NCI-H460 (cell line): ENCODE measurements at places on chromosomes 4 and X.
A peak's percentile ranks its signal among the peaks of the same experiment; 100 is the strongest.

DNA sequence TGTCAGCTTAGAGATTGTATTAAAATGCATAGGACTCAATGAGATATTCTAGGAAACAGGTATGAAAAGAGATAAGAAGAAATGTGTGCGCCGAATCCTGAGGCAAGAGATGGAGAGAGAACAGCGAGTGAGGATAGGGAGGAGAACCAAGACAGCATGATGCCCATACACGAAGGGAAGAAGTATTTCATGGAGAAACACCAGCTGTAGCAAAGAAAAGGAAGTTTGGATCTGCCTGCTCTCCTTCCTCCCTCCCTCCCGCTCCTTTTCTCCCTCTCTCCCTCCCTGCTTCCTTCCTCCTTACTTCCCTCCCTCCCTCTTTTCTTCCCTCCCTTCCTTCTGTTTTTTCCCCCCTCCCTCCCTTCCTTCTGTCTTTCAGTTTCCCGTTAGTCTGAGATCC lies 318.6 kb upstream of the TAPT1 start:
- DNase-seq, result no peak

- no peak for DNase-seq
Measured at GRCh38 chr4:155530857-155531256, 135.8 kb upstream of the GUCY1A1 start.

DNA sequence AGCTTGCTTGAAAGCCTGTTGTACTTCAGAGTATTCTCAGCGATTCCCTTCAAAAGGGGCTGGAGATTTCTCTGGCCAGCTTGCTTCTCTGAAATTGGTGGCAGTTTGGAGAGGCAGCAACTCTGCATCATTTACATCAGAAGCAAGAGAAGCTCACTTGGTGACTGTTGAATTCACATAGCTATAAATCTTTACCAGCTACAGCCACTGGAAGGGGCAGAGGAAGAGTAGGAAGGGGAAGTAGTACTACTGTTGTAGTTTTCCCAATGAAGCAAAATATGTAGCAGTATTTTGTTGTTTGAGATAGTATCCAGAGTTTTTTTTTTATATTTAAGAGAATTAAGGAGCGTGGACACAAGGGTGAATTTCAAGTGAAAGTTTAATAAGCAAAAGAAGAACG lies 2.8 kb downstream of the TENT5D start:
- no peak for DNase-seq

DNA sequence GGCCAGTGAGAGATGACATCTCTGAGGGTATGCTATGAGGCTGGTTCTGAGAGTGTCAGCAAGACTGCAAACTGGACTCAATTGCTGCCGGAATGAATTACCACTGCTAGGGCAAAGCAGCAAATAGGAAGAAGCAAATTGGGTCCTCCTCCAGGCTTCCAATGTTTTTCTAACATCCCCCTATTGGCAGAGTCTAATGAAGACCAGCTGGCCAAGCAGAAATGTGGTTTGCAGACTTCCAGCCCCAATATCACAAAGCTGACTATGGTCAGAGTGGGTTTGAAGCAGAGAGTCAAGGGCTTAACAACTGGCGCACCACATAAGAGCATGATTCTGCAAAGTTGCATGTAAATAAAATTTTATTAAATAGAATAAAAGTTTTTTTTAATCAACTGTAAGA lies 225.4 kb upstream of the GLRA2 start:
- no peak for DNase-seq

DNA sequence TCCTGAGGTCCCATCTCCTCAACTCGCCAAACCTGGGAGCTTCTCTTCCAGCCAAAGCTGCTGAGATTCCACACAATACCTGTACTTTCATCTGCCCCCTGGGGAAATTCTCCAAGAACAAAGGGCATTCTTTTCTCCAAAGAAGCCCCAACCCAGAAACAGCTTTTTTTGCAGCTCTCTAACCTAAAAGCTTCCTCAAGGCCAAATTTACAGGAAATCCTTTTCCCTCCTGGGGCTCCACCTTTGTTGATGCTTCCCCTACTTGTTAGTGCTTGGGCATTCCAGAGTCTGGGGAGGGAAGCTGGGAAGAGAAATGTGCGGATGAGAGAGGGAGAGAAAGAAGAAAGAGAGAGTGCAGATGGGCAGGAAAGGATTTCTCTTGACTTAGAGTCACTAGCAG lies 24.3 kb downstream of the ZBTB33 start:
- DNase-seq, result no peak

- DNase-seq, result peak; percentile 74
Measured at GRCh38 chr4:128427832-128428366, 140.3 kb upstream of the PGRMC2 start.

DNA sequence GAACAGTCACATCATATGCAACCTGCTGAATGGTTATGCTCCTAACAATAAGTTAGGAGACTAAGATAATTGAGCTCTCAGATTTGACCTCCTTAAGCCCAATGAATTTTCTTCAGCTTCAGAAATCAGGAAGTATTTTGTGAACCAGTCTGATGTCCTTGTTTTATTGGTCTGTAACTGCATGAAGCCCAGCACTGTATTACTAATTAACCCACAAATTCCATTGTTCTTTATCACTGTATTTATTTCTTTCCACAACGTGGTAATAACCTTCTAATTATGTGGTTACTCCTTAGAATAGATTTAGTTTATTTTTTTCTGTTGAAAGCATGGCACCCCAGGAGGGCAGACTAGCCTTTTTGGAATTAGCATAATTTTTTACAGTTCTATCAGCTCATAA lies 3.9 kb upstream of the MFAP3L start:
- no peak for DNase-seq
